ENCODE measurements at places on chromosomes 6 and 20. TPM values are rescaled to one million over a fixed set of nuclear protein-coding genes. Genes with fewer than 3 reads are reported as not detected.
A peak's percentile ranks its signal among the peaks of the same experiment; 100 is the strongest.

- no peak for DNase-seq
Observed at GRCh38 chr6:3768502-3768901, 17.0 kb upstream of the PXDC1 start.

GRCh38 chr20:37313546-37314091, 24.2 kb downstream of the MANBAL start:
- no peak for DNase-seq

Gene VWA7
- 14.7 TPM for total RNA-seq

DNA sequence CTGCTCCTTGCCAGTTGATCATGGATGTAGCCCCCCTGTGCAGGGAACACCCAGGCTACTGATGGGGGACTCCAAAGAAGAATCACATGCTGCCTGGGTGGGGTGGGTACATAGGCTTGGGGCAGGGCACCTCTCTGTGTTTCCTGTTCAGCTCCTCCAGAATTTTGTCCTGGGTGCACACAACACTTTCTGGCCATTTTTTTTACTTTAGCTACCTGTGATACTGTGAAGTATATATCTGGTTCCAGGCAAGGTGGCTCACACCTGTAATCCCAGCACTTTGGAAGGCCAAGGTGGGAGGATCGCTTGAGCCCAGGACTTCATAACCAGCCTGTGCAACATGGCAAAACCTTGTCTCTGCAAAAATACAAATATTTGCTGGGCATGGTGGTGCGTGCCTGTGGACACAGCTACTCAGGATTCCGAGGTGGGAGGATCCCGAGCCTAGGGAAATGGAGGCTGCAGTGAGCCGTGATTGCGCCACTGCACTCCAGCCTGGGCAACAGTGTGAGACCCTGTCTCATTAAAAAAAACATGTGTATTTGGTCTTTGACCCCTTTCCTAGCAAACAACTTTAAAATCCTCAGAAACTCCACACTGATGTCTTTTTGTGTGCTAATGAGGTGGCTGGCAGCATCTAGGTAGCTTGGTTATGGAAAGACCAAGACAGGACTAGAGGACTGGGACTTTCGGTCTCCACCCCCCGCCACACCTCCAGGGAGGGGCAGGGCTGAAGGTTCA, 14.1 kb downstream of the SLC4A11 start:
- no peak for DNase-seq

- no peak for DNase-seq
Observed at GRCh38 chr6:134733801-134734200, 216.1 kb downstream of the ALDH8A1 start.

Gene CLDN20
- total RNA-seq, result not detected

DNA sequence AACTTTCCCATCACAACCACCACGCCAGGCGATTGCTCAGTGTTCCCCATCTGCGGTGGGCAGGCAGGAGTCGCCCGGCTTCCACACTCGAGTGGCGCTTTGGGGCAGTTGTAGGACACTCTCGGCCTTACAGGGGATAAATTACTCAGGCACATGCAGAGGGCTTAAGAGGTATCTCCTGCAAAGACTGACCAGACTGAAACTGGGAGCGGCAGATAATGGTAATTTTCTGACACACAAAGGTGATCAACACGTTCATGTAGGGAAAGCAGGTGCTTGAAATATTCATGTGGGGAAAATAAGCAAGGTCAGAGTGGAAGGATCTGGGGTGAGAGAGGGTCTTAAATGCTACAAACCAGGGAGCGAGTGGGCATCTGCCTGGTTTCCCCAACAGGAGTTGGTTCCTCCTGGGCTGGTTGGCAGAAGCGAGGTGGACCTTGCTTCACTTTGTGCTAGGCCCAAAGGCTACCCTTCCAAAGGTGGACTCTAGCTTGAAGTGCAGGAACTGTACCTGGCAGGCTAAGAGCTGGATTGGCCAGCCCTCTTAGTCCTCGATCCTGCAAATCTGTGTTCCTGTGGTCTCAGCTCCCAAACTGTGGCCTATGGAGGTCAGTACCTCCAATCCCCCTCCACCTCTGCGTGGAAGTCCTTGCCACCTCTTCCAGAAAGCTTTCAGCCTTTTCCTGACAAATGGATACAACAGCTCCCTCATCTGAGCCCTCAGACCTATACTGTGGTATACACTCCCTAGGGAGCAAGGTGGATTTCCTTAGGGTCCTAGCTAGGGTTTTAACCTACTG, 16.7 kb downstream of the PLAGL2 start:
- no peak for DNase-seq

DNA sequence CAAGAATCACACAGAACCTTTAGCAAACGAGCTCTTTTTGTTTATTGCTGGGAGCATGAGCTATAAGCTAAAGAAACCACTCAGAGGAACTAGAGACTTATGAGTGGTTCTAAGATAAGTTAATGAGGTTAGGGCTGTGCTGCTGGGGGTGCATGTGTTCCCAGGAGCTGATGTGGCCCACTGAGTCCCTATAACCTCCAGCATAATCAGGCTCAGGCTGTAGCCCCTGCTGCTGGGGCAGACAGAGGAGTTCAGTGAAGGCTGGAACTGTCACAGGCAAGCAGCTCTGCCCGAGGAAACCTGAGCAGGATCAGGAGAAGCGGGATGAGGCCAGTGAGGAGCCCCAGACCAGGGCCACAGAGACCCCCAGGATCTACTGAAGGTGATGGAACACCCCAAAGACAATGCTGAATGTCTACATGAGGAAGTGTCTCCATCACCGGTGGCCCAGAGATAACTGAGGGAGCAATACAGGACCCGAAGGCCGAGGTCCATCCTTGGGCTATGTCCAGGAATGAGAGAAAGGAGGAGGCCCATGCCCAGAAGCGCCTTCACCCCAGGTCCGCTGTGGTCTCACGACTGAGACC, 17.3 kb downstream of the TUBB2B start:
- DNase-seq, result no peak

Gene SUMO4
- 0.27 TPM for total RNA-seq

DNA sequence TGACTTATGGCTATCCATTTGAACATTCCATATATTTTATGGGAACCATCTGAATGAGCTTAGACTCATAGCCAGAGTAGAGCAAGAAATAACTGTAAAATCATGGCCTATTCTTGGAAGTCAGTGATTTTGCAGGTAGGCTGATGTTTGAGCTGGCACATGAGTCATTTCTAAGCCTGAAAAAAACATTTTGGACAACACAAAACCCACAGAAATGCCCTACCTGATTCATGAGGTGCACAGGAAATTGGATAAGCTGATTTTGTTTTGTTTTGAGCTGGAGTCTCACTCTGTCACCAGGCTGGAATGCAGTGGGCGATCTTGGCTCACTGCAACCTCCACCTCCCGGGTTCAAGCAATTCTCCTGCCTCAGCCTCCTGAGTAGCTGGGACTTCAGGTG, 443.0 kb downstream of the PKHD1 start:
- no peak for DNase-seq

- peak; percentile 73 for DNase-seq
Observed at GRCh38 chr20:32819992-32820697, 391 bp downstream of the MAPRE1 start.

GRCh38 chr6:71288228-71289038, at the start of gene OGFRL1:
Gene OGFRL1 (plus strand): TSS chr6:71288811. CDS start chr6:71288937, 126 bp downstream.
- DNase-seq, result peak; percentile 84

- DNase-seq, result no peak
Observed at GRCh38 chr20:62822788-62823651, 6.2 kb downstream of the COL9A3 start.

DNA sequence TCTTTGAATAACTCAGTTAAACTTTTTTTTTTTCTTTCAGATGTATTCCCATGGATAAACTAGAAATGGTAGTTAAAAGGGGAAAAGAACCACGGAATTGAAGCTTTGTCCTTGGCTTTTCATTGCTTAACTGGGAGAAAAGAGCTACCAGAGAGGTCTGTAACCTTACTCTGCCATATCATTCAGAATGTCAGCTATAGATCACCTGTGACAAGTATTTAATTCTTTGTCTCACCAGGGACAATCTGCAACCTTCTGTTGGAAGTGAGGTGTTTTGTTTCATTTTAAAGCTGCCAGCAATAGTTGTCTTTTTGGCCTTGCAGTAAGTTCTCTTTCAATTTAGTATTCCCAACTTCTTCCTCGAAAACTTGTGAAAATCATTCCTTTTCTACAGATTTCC, 618.4 kb downstream of the FRK start:
- DNase-seq, result no peak

Measured in left ventricle myocardium inferior (tissue), 1 donor.